Hematopoietic multipotent progenitor cell treated with erythropoietin and hydrocortisone succinate and interleukin-3 and kit ligand, for 17 days (in vitro differentiated cells): ENCODE measurements at places on chromosomes 12 and 14.

GRCh38 chr12:110501399-110501751 is 536 bp downstream of the VPS29 start:
- DNase-seq = no peak

DNA sequence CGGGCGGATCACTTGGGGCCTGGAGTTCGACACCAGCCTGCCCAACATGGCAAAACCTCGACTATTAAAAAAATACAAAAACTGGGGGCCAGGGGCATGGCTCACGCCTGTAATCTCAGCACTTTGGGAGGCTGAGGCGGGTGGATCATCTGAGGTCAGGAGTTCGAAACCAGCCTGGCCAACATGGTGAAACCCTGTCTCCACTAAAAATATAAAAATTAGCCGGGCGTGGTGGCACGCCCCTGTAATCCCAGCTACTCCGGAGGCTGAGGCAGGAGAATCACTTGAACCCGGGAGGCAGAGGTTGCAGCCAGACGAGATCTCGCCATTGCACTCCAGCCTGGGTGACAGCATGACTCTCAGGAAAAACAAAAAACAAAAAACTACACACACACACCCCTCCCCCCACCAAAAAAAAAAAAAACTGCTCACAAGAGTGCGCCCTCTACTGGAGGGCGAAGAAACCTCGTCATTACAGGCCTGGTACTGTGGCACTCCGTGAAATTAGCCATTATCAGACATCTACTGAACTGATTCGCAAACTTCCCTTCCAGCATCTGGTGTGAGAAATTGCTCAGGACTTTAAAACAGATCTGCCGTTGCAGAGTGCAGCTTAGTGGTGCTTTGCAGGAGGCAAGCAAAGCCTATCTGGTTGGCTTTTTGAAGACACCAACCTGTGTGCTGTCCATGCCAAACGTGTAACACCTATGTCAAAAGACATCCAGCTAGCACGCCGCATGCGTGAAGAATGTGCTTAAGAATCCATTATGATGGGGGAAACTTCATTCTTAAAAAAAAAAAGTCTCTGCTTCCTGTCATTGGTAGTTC is 7.7 kb downstream of the PPP1R3E start:
- DNase-seq = peak; percentile 86

GRCh38 chr14:67111022-67111421 is 78.2 kb upstream of the GARIN2 start:
- no peak for DNase-seq

- no peak for DNase-seq
Measured at GRCh38 chr12:43318021-43318420, 234.0 kb downstream of the ADAMTS20 start.

GRCh38 chr12:27965966-27966365 is 6.6 kb downstream of the PTHLH start:
- DNase-seq = no peak

DNA sequence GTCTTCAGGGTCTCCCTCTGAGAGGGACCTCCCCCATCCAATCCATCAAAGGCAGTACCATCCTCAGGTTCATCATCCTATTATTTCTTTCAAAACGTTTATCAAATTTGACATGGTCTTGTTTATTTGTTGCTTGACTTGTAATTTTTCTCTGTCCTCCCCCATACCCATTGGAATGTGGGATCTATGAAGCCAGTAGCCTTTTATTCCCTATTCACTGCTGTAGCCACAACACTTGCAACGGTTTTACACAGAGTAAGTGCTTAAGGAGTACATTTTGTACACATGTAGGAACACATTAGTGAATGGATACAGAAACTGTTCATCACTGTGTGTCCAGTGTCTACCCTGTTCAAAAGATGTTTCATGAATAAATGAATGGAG is 41.5 kb downstream of the IGF1 start:
- DNase-seq = no peak

DNA sequence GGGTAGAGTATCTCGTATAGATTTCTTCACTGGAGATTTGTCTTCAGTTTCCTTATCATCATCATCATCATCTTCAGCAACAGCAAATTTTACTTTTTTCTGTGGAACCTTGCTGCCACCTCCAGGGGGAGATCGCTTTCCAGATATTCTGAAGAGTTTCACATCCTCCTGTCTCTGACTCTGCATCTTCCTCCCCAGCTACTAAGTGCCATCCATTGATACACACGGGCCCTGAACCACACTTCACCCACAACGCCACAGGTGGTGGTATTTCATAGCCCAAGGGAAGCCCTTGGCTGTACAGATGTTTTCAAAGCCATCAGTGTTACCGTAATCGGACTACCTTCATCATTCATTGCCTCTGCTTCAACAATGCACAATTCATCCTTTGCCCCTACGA is 82.2 kb downstream of the PPP2R5C start:
- DNase-seq = peak; percentile 48

GRCh38 chr14:104101086-104101621 is 15.7 kb downstream of the ASPG start:
- no peak for DNase-seq

DNA sequence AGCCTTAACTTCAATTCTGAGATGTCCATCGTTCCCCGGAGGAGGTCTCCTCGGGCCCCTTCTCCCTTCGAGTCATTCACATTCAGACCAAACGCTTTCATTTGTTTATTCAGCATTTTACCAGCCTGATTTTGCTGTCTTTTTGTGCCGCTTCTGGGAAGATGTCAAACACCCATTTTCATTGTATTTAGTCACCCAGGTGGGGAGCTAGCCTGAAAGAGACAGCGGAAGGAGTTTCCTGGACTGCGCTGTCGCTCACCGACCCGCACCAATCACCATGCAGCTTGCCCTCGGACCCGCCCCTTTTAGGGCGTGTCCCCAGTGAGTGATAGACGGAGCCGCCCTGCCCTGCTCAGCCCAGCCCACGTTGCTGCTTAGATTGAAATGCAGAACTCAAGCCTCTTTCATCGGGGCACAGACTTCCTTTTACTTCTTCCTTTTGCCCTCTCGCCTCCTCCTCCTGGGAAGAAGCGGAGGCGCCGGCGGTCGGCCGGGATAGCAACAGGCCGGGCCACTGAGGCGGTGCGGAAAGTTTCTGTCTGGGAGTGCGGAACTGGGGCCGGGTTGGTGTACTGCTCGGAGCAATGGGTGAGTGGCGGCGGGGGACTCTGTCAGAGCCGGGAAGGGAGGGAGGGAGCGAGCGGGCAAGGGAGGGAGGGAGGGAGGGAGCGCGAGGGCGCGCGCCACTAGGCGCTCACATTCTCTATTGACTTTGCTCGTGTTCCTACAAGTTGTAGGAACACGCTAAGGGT is at the start of gene PAX9:
Gene PAX9 (plus strand): TSS at position 355 of the 752 bp plus-strand sequence. CDS start 230 bp downstream, at position 585.
- peak; percentile 71 for DNase-seq

DNA sequence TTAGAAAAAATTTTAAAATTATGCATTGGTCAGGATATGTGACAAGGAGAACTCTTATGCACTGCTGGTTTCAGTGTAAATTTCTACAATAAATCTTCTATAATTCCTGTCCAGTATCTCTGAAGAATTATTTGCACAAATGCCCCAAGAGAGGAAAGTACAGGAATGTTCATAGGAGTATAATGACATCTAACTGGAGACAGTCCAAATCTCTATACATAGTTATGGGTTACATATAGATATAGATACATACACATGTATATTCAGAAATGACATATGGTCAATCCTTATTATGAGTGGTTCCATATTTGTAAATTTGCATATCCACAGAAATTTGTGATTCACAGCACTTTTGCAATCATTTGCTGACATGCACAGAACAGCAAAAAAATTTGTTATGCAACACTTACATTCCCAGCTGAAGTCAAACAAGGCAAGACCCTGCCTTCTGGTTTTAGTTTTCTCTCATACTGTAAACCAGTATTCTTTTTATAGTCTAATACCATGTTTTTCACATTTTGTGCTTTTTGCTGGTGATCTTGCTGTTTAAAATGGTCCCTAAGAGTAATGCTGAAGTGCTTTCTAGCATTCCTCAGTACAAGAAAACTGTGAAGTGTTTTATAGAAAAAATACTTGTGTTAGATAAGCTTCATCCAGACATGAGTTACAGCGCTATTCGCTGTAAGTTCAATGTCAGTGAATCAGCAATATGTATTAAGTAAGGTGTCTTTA is 103.8 kb downstream of the SLC16A7 start:
- DNase-seq = no peak

GRCh38 chr14:102215071-102215470 is 75.4 kb downstream of the WDR20 start:
- DNase-seq = no peak

DNA sequence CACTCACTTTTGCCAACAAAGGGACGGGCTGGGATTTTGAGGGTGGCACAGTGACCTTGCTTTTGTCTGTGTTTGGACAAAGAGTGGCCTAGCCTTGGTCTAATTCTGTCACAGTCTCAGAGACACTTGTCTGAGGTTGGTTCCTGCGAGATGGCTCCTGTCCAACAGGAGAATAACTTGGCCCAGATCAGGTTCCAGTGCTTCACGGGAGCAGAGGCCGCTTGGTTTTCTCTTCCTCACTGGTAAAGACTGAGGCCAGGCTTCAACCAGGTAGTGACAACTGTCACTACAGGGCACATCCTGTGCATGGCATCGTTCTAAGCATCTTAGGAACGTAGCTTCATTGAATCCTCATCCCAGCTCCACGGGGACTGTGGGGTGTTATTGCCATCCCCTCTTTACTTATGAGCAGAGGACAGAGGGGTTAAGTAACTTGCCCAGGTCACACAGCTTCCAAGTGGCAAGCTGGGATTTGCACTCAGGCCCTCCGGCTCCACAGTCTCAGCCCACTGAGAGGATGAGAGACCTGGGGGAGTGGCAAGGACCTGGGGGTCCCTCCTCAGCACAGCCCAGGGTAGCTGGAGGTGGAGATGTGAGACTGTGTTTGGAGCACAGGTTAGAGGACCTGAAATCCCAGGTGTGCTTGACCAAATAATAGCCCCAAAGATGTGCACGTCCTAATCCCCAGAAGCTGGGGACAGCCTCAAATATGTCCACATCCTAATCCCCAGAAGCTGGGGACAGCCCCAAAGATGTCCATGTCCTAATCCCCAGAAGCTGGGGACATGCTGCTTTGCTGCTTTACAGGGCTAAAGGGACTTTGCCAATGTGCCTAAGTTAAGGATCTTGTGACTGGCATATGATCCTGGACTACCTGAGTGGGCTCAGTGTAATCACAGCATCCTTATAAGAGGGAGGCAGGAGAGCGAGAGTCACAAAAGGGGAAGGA is 179.2 kb upstream of the RTL1 start:
- no peak for DNase-seq

- DNase-seq = no peak
Measured at GRCh38 chr14:50113381-50114035, 2.9 kb downstream of the VCPKMT start.

- DNase-seq = no peak
Measured at GRCh38 chr12:93509506-93509905, 42.2 kb downstream of the MRPL42 start.

DNA sequence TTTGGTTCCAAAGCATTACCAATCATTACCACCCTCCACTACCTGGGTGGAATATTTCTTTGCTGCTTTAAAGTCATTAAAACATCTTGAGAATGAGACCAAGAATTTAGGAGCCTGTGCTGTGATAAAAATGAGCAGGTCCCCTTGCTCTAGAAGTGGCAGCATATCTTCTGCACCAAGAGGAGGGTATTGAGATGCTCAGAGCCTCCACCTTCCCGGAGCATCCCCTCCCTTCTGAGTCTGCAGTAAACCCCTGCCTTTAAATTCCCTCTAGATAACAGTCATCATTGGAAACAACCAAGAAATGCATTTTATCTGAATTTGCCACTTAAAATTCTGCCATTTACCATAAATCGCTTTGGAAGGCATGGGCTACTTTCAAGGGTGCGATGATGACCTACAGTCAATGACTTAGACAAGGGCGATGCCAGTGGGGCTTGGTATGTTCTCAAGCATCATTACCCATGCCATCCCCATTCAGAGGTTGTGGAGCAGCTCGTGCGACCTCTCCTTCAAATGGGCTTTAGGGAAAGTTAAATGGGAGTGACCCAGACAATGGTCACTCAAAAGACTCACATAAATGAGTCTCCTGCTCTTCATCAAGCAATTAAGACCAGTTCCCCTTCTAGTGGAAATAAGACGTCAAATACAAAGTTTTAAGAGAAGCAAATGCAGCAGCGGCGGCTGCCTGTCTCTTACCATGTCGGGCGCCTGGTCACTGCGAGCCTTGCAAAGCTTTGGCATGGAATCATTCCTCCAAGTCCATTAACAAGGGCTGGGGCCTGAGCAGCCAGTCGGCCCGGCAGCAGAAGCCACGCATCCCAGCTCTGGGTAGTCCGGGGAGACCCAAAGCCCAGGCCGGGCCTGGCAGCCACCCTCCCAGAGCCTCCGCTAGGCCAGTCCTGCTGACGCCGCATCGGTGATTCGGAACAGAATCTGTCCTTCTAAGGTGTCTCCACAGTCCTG is 334.5 kb downstream of the TMEM121 start:
- DNase-seq = no peak

DNA sequence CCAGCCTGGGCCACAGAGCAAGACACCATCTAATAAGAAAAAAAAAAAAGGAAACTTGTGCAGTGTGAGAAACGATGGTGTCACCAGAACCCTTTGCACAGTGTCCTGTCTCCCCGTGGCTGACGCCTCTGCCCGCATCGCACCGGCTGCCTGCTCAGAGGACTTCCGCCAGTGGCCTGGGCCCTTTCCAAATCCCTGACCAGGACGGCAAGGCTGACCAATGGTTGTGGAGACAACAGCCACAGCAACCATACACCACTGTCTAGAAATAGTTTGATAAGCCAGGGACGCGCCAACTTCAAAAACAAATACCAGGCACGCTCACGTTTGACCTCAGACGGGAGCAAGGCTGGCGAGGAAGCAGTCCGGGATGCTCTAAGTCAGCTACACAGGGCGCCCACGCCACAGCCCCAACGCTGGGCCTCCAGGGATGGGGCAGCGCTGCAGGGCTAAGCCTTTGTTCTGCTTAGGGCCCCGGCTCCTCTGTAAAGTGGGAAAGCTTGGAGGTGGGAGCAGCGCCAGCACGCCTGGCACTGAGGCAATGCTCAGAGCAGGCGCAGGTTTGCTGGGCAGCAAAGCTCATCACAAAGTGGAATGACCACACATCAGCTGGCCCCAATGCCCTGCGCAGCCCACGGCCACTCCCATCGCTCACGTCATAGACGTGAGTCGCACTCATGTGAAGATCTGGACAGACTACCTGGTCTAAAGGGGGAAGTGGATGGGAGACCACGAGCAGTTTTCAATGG is 12.5 kb downstream of the PGAM5 start:
- no peak for DNase-seq

GRCh38 chr12:6846316-6846869 is 4.7 kb downstream of the CDCA3 start:
- no peak for DNase-seq

DNA sequence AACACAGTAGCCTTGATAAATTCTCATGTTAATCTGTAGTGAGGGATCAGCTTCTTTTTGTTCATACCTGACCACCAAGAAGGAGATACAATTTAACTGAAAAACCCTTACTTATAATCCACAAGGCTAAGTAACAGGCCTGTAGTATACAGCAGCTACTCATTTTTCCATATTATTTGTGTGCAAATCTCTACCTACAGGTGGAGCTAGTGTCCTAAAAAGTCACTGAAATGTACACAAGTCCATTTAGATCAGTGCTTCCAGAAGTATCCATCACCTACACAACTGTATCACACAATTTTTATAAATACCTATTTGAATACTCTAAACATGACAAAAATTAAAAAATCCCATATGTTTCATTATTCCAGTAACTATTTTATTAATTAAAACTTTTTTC is 173.2 kb downstream of the SLC35F4 start:
- no peak for DNase-seq

- no peak for DNase-seq
Measured at GRCh38 chr12:106416273-106416672, 58.7 kb downstream of the POLR3B start.
